ENCODE measurements at places on chromosomes 7 and 10.

- DNase-seq, result no peak
These were observed 21.4 kb downstream of the DPCD start for GRCh38 chr10:101609481-101609880.

GRCh38 chr7:85475071-85475470 lies 288.2 kb upstream of the SEMA3D start:
- DNase-seq, result no peak

DNA sequence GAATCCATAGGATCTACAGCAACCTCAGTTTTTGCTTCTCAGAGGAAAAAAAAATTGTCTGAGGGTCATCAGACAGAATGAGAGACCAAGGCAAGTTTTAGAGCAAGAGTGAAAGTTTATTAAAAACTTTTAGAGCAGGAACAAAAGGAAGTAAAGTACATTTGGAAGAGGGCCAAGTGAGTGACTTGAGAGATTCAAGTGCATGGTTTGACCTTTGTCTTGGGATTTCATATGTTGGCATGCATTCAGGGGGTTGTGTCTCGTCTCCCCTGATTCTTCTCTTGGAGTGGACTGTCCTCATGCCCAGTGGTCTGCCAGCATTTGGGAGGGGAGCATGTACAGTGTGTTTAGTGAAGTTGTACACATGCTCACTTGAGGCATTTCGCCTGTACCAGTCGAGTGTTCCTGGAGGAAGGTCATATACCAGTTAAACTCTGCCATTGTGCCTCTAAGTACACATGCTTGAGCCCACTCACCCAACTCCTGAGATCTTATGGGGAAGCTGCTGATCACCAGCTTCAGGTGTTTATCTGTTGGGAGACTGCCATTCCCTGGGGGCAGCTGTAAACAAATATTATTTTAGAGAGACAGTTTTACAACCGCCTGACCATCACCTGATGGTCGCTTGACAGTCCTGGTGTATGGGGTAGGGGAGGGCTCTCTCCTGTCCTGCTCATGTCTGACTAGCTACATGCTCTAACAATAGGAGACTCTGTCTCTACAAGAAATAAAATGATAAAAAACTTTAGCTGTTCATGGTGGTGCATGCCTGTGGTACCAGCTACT lies 109.4 kb downstream of the EEPD1 start:
- no peak for DNase-seq

DNA sequence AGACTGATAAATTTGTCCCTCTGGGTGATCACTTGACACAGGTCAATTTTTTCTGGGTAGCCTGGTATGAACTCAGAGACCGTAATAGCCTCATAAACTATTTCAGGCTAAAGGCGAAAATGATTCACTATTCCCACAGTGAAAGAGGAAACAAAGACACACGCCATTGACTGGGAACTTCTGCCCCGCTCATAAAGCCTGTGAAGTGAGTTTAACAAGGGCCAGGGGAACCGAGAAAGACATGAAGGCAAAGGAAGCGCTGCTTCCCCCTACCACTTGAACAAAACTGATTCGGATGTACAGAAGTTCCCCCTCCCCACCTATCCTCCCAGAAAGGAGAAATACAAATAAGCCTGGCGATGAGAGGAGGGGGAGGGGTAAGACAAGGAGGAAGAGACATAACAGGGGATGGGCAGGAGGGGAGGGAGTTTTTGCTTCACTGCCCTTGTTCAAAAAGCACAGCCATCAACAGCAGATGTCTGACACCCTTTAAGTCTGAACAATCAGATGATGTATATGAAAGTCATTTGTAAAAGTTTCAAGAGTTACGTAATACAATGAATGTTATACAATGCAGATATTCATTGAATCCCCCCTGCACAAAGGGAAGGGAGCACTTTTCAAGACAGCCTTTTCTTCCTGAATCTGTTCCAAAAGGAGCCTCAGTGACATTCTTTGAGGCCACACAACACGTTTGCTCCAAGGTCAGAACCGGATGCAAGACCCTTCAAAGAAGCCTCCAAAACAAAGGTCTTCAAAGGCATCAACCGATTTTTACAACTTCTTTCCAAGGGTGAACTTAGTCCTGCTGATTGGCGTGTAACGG lies 734 bp downstream of the ABCB4 start:
- DNase-seq, result no peak

DNA sequence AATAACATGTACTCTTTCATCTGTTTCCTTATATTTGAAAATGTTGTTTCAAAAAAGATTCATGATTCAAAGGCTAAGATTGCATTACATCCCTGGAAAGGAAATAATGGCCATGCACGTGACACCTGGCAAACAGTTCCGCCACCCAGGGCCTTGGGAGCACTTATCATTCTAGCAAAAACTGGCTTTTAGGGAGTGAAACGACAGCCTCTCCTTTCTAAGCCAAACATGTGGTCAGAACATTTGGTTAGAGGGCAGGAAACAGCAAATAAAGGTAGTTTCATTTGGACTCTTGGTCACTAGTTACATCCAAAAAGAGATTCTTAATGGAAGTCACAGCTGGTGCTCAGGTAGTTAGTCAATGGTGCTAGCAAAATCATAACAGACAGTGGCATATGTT lies 83.5 kb downstream of the FAS start:
- no peak for DNase-seq

- no peak for DNase-seq
These were observed 1076.9 kb downstream of the CNTNAP2 start for GRCh38 chr7:147193476-147193875.

Measured in activated T-helper 1 cell treated with anti-CD3 and anti-CD28 coated beads, Interleukin-2, amount 50 U/mL, for 16 hours (primary cell).